ENCODE measurements at places on chromosomes 2 and 18.

- DNase-seq, result no peak
These were observed 380.6 kb upstream of the TCF4 start for GRCh38 chr18:55968550-55968949.

DNA sequence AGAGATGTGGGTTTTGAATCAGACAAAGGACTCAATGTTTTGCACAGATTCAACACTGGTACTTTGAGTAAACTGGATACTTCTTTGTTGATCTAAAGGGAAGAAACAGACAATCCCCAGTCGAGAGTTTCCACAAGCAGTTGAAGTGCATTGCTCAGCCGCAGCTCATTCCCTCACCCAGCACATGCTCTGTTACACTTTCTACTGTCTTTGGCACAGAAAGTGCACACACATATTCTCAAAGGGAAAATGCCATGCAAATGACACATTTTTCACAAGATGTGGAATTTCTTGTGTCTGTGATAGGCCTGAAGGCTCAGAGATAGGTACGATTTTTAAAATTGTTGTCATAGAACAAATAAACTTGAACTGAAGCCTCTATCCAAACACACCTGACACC, 258.9 kb upstream of the TRIB2 start:
- DNase-seq, result no peak

GRCh38 chr18:961644-962355, 57.1 kb downstream of the ADCYAP1 start:
- DNase-seq, result peak; percentile 36

DNA sequence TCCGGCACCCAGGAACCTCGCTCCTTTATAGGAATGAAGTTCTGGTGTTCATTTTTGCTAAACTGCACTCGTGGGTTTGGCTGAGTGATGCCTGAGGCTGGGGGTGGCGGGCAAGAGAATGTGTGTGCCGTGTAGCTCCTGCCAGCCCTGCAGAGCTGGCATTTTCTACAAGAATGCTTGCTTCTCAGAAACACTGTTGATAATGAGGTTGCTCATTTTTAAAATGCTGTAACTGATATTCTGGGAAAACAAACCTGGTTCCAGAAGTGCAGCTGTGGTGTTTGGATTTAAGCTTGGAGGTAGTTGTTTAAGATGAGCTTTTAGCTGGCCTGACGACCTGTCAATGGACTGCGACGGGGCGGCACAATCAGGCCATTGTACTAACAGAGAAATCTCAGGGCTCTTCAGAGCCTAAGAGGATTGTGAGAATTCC, 511.9 kb upstream of the TNP1 start:
- DNase-seq, result no peak

- peak; percentile 18 for DNase-seq
These were observed 39.4 kb downstream of the AGFG1 start for GRCh38 chr2:227511239-227511930.

GRCh38 chr2:136434251-136434715, 316.3 kb upstream of the CXCR4 start:
- DNase-seq, result no peak

GRCh38 chr2:196434217-196434616, 205.3 kb upstream of the CCDC150 start:
- no peak for DNase-seq

Data from small intestine (tissue), 16 donors.